Astrocyte (in vitro differentiated cells and primary cell): ENCODE measurements at places on chromosomes 12 and 14. TPM values are rescaled to one million over a fixed set of nuclear protein-coding genes. Genes with fewer than 3 reads are reported as not detected.
A peak's percentile ranks its signal among the peaks of the same experiment; 100 is the strongest.

DNA sequence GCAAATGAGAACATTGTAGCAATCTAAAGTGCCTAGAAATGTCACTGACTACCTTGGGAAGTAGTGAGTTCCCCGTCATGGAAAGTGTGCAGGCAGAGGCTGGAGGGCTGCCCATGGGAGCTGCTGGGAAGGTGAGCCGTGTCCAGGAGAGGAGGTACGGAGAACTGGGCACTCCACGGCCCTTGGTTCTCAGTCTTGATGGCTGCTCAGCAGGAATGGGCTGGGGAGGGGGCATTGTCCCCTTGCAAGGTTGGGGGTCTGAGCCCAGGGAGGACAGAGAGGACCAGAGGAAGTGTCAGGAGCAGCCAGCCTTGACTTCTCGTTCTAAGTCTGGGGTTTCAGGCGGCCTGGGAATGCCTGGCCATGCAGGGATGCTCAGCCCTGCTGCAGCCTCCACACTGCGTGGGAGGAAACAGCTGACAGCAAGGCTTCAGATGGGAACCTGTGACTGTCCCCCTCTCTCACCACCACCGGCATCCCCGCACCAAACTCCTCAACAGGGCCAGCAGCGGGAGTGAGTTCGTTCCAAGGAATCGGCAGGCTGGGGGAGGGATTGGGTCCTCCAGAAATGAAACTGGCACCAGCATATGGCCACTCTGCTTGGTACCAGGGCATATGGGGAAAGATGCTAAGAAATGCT, 140.2 kb downstream of the BCL11B start:
- H3K27ac ChIP-seq: no peak overlapping the region
- peaks cover 12% of the 10 kb centered on the region for H3K4me1 ChIP-seq
- no peak overlapping the region for H3K4me3 ChIP-seq
- no peaks in the 10 kb centered on the region for H3K27me3 ChIP-seq
- DNase-seq: no peak

DNA sequence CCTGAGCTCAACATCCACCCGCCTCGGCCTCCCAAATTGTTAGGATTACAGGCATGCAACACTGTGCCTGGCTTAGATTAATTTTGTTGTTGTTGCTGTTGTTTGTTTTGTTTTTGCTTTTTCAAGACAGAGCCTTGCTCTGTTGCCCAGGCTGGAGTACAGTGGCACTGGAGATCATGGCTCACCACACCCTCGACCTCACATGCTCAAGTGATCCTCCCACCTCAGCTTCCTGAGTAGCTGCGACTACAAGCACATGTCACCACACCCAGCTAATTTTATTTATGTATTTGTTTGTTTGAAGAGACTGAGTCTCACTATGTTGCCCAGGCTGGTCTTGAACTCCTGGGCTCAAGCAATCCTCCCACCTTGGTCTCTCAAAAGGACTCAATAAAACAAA, 26.7 kb downstream of the CRY1 start:
- H3K36me3 ChIP-seq: no peaks in the 10 kb centered on the region
- H3K27ac ChIP-seq: no peak overlapping the region
- no peaks in the 10 kb centered on the region for H3K27me3 ChIP-seq
- no peak overlapping the region for H3K4me3 ChIP-seq
- DNase-seq: no peak

DNA sequence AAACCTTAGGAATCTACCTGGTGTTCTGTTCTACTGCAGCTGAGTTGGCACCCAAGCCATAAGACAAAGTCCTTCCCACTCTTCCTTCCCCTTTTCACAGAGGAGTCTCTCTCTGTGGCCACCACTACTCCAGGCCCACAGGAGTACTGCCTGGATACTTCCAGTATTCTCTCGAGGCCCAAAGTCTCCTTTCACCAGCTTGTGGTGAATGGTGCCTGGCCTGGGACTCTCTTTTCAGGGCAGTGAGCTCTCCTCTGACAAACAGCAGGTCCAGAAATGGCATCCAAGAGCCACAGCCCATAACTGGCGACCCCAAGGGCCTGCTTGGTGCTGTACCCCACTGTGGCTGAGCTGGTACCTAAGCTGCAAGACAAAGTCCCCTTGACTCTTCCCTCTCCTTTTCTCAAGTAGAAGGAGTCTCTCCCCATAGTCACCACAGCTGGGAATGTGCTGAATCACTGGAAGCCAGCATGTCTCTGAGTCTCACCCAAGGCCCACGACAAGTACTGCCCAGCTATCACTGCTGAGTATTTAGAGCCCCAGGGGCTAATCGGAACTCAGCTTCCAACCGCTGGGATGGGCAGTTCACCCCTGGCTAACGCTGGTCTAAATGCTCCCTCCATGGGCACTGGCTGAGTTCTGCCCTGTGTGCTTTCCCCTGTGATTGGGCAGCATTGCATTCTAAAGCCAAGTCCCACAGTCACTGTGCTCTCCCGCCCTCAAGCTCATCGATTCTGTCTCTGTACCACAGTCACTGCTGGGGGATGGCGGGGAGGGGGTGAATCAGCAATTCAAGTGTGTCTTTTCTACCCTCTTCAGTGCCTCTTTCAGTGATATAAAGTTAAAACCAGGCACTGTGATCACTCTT, 6.1 kb downstream of the A2ML1 start:
- H3K4me1 ChIP-seq: no peaks in the 10 kb centered on the region
- H3K27me3 ChIP-seq: no peaks in the 10 kb centered on the region
- DNase-seq: peak; percentile 6
- no peak overlapping the region for H3K27ac ChIP-seq
- H3K36me3 ChIP-seq: no peaks in the 10 kb centered on the region

- no peaks in the 10 kb centered on the region for H3K27me3 ChIP-seq
- DNase-seq: no peak
- no peak overlapping the region for H3K4me3 ChIP-seq
Observed at GRCh38 chr12:46049665-46050064, 59.3 kb upstream of the SCAF11 start.

DNA sequence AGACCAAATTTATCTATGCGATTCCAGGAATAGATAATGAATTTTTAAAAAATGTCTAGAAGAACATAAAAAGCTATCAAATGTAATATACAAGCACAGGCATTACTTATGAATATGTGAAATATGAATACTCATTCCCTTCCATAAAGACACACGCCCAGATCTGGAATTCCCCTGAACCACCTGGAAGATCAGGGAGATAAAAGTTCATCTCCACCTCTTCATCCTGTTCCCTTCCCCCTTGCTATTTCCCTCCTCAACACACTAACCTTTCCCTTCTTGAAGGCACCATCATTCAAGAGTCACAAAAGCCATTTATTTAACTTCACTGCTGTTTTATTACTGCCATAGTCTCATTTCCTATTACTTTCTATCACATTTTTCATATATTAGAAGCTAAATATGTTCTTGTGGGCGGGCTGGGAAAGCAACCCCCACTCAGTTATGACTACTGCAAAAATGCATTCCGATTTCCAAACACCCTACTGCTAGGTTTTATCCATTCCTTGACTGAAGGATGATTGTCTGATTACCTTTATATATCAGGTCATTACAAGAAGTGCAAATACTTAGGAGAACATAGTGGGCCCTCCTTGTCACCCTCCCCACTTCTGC, 16.1 kb downstream of the FGD6 start:
- H3K4me1 ChIP-seq: peaks cover 42% of the 10 kb centered on the region
- H3K27me3 ChIP-seq: no peaks in the 10 kb centered on the region
- no peaks in the 10 kb centered on the region for H3K36me3 ChIP-seq
- peak; percentile 56 for DNase-seq

DNA sequence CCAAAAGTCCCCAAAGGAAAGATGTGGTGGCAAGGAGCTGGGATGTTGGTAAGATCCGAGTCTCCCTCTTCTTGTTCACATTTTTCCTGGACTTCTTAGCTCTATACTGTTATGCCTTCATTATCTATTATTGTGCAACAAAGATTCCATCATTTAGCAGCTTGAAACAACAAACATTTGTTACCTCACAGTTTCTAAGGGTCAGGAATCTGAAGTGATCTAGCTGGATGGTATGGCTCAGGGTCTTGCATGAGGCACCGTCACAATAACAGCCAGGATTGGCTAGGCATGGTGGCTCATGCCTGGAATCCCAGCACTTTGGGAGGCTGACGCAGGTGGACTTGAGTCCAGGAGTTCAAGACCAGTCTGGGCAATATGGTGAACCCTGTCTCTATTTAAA, 51.1 kb upstream of the KRAS start:
- H3K27ac ChIP-seq: no peak overlapping the region
- H3K27me3 ChIP-seq: peaks cover 8% of the 10 kb centered on the region
- H3K4me1 ChIP-seq: no peaks in the 10 kb centered on the region
- DNase-seq: no peak

GRCh38 chr12:16785953-16786352, 180.0 kb upstream of the LMO3 start:
- no peaks in the 10 kb centered on the region for H3K27me3 ChIP-seq
- no peak for DNase-seq
- H3K4me3 ChIP-seq: no peak overlapping the region
- H3K4me1 ChIP-seq: no peaks in the 10 kb centered on the region
- no peak overlapping the region for H3K27ac ChIP-seq

DNA sequence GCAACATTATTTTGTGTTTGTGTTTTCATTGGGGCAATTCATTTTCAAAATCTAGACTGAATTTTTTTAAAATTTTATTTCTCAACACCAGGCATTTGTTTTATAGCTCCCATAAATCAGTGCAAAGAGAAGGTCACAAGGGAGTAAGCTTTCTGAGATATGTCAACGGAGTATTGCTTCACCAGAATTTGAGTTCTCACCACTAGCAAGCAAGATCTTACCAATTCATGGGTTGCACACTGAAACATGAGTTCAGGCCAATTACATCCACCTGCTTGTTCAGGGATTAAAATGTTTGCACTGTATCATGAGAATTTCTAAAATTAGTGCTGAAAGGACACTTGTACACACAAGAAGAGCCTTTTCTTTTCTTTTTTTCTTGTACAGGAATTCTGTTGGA, 121.9 kb downstream of the CAND1 start:
- H3K4me3 ChIP-seq: no peak overlapping the region
- peaks cover 4% of the 10 kb centered on the region for H3K4me1 ChIP-seq
- no peaks in the 10 kb centered on the region for H3K36me3 ChIP-seq
- H3K27ac ChIP-seq: no peak overlapping the region

The ZNF605 gene
- total RNA-seq: 14.3 and 16.2 TPM in 2 replicates

The NKX2-8 gene
- total RNA-seq: not detected in 2 replicates

The NEUROD4 gene
- not detected in 2 replicates for total RNA-seq
